ENCODE measurements at places on chromosomes 12 and 14.

- no peak for DNase-seq
Measured at GRCh38 chr14:20019257-20019865, at the start of gene OR4K14. TSS of gene OR4K14 (minus strand) at chr14:20019307. CDS start at chr14:20015193, 4,114 bp downstream.

DNA sequence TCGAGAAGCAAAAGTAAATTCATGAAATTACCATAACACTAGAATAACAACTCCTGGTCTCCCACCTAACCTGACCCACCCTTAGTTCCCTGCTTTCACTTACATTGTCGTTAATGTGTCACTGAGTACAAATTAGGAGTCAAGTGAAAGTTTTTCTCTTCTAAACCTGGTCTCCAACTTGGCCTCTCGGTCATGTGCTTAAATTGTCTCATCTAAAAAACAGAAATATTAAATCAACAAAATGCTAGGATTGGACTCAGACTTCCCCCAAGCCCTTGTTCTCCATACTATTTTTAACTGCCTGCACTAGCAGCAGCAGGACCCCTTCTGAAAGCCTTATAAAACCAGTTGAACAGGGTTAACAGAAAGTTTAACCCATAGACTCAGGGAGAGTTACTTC, 1.8 kb upstream of the BTG1 start:
- no peak for DNase-seq

DNA sequence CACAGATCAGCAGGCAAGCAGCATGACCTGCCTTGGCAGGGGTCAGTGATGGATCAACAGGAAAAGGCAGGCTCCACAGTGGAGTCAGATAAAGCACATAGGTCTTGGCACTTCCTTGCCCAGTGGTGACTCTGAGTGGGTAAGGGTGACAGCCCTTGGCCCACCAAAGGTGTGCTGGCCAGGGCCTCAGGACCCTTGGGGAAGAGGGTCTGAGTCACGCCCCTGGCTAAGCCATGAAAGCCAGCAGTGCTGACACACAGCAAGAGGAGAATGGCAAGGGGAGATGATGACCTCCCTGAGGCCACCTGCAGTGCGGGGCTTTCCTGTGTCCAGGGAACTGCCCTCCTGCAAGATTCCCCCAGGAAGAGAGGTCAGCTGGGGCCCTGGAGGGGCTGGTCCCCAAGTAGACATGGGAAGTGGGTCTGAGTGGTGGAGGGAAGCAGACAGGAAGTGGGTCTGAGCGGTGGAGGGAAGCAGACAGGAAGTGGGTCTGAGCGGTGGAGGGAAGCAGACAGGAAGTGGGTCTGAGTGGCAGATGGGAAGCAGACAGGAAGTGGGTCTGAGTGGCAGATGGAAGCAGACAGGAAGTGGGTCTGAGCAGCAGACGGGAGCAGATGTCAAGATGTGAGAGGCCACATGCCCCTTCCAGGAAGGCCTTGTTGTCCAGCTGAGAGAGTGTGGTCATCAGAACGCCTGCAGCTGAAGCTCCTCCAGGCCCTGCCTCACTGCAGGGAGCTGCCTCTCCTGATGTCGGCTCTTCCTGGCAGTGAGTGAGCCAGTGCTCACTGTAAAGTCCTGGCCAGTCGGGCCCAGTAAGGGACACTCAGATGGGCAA, 34.8 kb downstream of the DIO3 start:
- no peak for DNase-seq

- DNase-seq, result no peak
Measured at GRCh38 chr12:49068879-49069506, 786 bp downstream of the RHEBL1 start.

- no peak for DNase-seq
Measured at GRCh38 chr14:81051547-81051946, 96.1 kb downstream of the TSHR start.

- DNase-seq, result no peak
Measured at GRCh38 chr14:73752297-73752992, 38.3 kb upstream of the PNMA1 start.

Measured in left forelimb (tissue), 1 donor.